Stimulated activated CD4-positive, alpha-beta T cell treated with anti-CD3 and anti-CD28 coated beads, Interleukin-4, amount 100 ng/mL, for 1 hour (primary cell): ENCODE measurements at places on chromosomes 13 and 19.
A peak's percentile ranks its signal among the peaks of the same experiment; 100 is the strongest.

DNA sequence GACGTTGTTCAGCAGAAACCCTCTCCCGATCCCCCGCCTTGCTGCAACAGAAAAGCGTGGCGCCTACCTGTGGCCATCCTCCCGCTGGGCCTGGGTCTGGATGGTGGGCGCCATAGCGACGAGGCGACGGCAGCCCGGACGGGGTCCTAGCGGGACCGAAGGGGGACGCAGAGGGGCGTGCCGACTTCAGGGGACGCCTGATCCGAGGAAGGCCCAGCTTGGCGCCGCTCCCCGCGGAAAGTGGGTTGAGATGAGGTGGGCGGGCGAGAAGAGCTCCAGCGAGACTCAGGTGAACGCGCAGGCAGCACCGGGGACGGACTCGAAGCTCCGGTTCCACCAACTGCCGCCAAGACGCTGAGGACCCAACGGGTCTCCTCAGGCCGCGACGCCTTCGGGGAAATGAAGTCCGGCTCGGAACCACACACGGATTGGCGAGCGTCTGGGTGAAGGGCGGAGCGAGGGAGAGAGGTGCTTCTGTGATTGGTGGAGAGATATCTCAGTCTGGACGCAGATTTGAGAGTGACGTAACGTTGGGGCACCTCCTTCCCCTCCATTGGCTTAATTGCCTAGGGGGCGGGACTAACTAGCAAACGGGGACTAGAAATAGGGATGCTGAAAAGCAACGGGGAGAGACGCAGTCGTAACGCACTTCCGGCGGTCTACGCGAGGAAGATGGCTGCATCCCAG lies at the start of the genes MED29 and PAF1:
MED29 (plus strand) TSS at position 628 of the 687 bp plus-strand sequence; CDS start at position 673, 45 bp downstream.
PAF1 (minus strand) TSS at position 356 of the 687 bp plus-strand sequence; CDS start at position 114, 242 bp downstream.
- peak; percentile 92 for DNase-seq

GRCh38 chr19:12720296-12720695 lies 3.4 kb downstream of the TNPO2 start:
- DNase-seq, result no peak

DNA sequence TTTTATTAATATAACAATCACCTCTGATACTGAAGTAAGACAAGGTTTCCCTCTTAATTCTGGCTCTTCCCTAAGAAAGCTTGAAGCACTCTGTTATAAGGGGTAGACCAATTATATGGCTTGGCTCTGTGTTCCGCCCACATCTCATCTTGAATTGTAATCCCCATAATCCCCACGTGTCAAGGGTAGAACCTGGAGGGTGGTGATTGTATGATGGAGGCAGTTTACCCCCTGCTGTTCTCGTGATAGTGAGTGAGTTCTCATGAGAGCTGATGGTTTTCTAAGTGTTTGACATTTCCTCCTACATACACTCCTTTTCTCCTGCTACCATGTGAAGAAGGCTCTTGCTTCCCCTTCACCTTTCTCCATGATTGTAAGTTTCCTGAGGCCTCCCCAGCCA lies 363.8 kb upstream of the PCDH20 start:
- no peak for DNase-seq

GRCh38 chr19:30686176-30686820 lies 314.1 kb downstream of the ZNF536 start:
- no peak for DNase-seq

- peak; percentile 38 for DNase-seq
Measured at GRCh38 chr19:4338441-4339355, at the start of gene STAP2. TSS of gene STAP2 (minus strand) at chr19:4338827. CDS start at chr19:4338753, 74 bp downstream.

DNA sequence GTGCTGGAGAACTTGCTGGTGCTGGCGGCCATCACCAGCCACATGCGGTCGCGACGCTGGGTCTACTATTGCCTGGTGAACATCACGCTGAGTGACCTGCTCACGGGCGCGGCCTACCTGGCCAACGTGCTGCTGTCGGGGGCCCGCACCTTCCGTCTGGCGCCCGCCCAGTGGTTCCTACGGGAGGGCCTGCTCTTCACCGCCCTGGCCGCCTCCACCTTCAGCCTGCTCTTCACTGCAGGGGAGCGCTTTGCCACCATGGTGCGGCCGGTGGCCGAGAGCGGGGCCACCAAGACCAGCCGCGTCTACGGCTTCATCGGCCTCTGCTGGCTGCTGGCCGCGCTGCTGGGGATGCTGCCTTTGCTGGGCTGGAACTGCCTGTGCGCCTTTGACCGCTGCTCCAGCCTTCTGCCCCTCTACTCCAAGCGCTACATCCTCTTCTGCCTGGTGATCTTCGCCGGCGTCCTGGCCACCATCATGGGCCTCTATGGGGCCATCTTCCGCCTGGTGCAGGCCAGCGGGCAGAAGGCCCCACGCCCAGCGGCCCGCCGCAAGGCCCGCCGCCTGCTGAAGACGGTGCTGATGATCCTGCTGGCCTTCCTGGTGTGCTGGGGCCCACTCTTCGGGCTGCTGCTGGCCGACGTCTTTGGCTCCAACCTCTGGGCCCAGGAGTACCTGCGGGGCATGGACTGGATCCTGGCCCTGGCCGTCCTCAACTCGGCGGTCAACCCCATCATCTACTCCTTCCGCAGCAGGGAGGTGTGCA lies 587 bp downstream of the S1PR4 start:
- peak; percentile 51 for DNase-seq

GRCh38 chr19:46748325-46749109 lies 2.3 kb upstream of the STRN4 start:
- peak; percentile 81 for DNase-seq

DNA sequence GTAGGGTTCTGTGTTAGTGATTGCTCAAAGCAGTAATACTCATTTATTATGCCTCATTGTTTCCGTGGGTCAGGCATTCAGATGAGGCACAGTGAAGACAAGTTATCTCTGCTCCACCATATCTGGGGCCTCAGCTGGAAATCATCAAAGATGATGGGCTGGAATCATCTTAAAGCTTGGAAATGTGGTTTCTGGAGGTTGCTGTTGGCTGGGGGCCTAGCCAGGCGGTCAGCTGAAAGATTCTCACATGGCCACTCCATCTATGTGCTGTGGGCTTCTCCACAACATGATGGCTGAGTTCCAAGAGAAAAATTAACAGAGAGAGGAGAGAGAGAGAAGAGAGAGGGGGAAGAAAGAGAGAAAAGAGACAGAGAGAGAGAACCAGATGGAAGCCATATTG lies 75.5 kb downstream of the OLFM4 start:
- no peak for DNase-seq

- peak; percentile 20 for DNase-seq
Measured at GRCh38 chr19:10219678-10220077, 11.5 kb downstream of the S1PR2 start.

DNA sequence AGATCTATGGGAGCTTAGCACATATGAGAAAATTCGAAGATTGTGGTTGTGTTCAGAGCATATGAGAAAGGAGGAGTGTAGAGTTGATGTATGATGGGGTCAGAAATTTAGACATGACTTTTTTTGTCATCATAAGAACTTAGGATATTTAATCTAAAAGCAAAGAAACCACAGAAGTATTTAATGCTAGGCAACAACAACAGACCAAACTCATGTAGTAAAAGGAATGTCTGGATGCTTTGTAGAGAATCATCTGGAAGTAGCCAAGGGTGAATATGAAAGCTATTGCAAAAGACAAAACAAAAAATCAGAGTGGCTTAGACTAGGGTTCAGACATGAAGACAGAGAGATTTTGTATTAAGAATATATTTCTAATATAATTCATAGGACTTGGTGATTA lies 190.3 kb downstream of the SLITRK1 start:
- DNase-seq, result no peak

DNA sequence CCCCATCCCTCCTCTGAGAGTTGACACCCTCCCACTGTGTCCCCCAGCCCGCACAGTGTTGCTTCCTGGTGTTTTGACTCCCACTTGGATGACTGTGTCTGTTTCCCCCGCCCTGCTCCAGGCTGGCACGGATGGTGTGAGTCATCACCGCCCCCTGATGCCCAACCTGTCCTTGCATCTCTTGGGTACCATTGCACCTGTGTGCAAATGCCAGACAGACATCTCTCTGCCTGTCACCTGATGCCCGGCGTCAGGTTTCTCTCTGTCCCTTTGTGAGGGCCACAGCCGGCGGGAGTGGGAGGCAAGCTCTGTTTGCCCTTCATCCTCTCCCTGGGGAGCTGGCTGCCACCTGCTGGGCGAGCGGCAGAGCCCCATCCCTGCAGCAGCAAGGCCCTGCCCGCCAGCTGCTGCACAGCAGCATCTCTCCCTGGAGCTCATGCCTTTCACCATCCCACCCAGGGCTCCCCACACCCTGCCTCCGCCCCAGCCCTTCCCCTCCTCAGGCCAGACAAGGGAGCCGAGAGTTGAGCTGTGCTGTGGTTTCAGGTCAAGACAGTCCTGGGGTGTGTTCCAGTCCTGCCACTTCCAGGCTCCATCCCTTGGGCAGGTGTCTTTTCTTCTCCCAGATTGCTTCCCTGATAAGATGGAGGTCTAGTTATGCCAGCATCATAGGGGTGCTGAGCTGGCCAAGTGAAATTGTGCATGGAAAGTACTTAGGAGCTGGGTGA lies 29.7 kb downstream of the NKPD1 start:
- no peak for DNase-seq

DNA sequence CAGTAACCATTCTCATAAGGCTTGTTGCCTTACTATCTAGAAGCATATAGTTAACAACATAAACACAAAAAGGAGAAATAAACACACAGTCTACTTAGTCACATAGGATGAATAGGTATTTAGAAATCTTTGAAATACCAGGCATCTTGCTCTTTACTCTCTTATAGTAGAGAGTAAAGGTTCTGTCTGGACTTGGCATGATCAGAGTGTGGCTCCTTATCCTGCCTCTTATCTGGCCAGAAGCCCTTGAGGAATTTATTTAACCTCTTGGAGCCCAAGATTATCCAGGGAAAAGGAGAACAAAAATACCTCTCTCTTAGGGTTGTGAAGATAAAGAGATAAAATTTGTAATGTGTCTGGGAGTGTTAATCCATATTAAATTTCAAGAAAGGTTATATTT lies 100.2 kb upstream of the MBNL2 start:
- DNase-seq, result no peak

- peak; percentile 58 for DNase-seq
Measured at GRCh38 chr19:47713046-47714021, at the start of gene EHD2. TSS of gene EHD2 (plus strand) at chr19:47713422. CDS start at chr19:47716613, 3,191 bp downstream.

- DNase-seq, result no peak
Measured at GRCh38 chr19:18193388-18194180, 566 bp downstream of the MPV17L2 start.

GRCh38 chr19:28363254-28363653 lies 849.7 kb downstream of the UQCRFS1 start:
- DNase-seq, result no peak

- no peak for DNase-seq
Measured at GRCh38 chr13:92512852-92513251, 713.8 kb upstream of the GPC6 start.

DNA sequence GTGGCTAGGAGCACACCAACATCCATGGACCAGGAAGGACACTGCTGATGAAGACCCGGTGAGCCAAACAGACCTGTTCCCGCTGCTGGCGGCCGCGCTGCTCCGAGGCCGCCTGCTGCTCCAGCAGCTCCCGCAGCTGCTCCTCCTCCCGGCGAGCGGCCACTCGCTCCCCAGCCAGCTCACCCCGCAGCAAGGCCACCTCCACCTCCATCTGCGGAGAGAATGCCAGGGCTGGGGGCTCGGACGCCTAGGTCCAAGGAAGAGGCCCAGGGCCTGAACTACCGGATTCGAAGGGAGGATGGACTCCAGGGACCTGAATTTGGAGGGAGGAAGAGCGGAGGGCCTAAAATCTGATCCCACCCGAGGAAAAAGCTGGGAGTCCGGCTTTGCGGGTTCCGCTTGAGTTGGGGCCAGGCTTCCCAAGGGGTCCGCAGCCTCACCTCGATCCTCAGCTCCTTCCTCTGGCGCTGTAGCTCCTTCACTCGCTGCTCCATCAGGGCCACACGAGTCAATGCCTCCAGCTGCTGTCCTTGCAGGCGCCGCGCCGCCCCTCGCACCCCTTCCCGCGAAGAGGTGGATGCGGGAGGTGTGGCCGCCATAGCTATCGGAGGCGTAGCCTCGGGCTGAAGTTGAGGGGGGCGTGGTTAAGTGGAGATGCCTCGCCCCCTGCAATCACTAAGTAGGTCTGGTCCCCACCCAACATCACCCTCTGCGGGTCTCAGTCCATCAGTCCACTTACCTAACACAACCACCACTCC lies 2.7 kb downstream of the PHLDB3 start:
- DNase-seq, result no peak

- DNase-seq, result no peak
Measured at GRCh38 chr19:54633401-54633800, 3.1 kb downstream of the LILRB1 start.

GRCh38 chr13:77139306-77139705 lies 112.3 kb upstream of the FBXL3 start:
- no peak for DNase-seq

DNA sequence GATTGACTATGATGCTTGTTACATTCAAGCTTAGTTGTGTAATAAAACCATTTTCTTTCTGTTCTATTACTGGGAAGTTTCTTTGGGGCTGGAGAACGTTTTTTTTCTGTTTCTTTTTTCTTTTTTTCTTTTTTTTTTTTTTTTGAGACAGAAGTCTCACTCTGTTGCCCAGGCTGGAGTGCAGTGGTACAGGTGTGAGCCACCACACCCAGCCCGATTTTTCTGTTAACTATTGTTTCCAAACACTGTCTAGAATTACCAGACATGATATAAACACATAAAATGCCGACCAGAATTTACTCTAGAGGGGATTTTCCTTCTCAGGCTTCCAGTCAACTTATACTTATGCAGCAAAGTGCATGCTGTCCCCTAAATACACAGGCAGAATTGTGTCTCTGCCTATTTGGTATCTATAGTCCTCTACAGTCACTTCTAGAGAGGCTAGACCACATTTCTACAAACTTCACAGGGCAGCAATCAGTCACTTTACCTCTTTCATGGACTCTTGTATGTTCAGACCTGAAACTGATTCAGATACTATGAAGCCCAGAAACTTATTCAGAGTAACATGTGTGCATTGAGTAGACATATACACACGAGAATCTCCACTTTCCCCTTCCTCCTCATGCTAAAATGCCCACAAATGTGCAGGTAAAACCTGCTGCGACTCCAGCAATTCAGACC lies 121.2 kb downstream of the ZNF737 start:
- no peak for DNase-seq

DNA sequence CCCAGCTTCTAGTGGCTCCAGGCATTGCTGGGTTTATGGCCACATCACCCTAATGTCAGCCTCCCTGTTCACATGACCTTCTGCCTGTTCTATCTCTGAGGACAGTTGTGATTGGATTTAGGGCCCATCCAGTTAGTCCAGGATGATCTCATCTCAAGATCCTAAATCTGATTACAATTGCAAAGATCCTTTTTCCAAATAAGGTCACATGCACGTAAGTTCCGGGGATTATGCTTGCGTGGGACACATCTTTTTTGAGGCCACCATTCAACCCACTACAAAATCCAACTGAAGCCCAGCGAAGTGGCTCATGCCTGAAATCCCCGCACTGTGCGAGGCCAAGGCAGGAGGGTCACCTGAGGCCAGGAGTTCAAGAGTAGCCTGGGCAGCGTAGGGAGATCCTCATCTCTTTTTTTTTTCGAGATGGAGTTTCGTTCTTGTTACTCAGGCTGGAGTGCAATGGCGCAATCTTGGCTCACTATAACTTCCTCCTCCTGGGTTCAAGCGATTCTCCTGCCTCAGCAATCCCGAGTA lies 12.3 kb downstream of the PLD3 start:
- DNase-seq, result no peak

GRCh38 chr19:46481223-46481848 lies 10.0 kb upstream of the PNMA8A start:
- DNase-seq, result no peak

GRCh38 chr13:79226250-79226649 lies 179.8 kb downstream of the RBM26 start:
- DNase-seq, result no peak

GRCh38 chr19:1351381-1351851 lies 32.3 kb upstream of the NDUFS7 start:
- DNase-seq, result no peak

- no peak for DNase-seq
Measured at GRCh38 chr13:20297181-20297580, 65.1 kb upstream of the GJB6 start.

- no peak for DNase-seq
Measured at GRCh38 chr13:23777575-23777870, 111.7 kb downstream of the MIPEP start.
